ENCODE measurements at places on chromosomes 6 and 20.
A peak's percentile ranks its signal among the peaks of the same experiment; 100 is the strongest.

GRCh38 chr6:149513915-149514314, 29.1 kb upstream of the ZC3H12D start:
- no peak for DNase-seq

DNA sequence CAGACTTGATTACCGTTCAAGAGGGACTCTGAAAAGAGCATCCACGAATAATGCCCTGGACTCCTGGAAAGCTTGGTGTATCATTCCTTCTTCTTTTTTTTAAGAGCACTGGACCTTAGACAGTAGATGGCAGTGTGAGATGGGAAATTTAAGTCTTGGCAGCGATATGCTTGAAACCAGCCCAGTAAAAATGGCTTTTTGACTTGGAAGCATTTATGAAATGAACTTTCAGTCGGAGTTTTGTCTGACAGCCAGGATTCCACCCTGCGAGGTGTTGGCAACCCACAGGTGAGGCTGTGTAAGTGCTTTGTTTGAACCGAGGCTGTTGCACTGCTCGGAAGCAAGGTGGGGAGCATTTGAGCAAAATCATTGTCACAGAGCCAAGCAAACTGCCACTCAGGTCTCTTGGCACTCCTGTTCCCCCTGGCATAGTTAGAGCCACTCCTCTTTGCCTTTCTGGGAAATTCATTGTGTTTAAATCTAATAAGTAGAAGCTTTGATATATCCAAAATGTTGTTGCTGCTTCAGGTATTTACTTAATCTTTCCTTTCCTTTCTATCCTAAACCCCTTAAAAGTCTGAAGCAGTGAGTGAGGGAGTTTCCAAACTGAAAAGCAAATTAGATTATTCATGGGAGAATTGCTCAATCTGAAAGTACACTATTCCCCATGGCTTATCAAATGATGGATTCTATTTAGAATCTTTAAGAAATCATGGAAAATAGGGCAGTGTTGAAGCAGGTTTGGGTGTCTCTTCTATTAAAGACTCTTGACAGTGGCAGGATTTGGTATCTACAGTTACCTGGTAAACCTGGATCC, 272.8 kb upstream of the SLC35B3 start:
- peak; percentile 28 for DNase-seq

GRCh38 chr20:58017970-58018530, 210.4 kb downstream of the ANKRD60 start:
- no peak for DNase-seq

GRCh38 chr6:155943635-155944034, 488.0 kb upstream of the NOX3 start:
- DNase-seq: no peak

GRCh38 chr20:3753098-3753497, 14.5 kb downstream of the ADISSP start:
- peak; percentile 55 for DNase-seq

DNA sequence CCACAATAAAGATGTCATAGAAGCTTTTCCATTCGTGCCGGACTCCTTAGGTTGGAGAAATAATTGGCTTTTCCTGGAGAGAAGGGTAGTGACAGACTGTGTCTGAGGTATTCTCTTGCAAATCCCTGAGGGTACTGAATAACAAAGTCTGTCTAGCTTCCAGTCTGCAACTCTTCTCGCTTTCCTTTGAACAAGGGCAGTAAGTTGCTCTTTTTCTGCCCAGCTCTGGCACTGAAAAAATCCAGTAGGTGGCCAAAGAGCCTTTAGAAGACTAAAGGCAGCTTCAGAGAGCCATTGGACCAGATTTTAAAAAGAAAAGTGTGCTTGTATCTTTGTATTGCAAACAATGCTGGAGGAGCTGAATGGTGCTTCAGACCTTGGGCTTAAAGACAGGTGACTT, 20.7 kb upstream of the RREB1 start:
- peak; percentile 29 for DNase-seq

DNA sequence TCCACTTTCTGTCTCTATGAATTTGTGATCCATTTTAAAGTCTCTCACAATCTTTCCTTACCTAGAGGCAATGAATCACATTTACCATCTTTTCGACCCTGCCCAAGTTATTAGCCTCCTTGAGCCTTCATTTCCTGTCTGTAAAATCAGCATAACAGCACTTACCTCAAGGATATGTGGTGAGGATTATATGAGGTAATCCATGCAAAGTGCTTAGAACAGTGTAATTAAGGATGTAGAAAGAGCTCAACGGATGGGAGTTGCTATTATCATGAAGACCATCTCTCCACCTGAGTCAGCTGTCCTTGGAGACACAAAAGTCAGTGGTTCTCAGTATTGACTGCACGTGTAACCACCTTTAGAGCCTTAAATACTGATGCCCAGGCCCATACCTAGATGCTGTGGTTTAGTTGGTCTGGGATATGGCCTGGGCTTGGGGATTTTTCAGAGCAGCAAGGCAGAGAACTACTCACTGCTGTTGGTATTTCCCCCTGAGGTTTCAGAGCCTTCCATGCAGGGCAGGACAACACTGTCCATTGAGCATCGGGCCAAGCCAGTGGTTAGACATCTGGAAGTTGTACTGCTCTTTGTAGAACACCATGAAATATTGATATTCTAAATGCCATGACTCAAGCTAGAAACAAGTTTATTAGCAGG, 55.8 kb downstream of the LYRM2 start:
- DNase-seq: no peak

- DNase-seq: peak; percentile 55
These were observed 38.0 kb downstream of the TNFAIP3 start for GRCh38 chr6:137904822-137905617.

- DNase-seq: no peak
These were observed 2.1 kb upstream of the TMX4 start for GRCh38 chr20:8021541-8022269.

DNA sequence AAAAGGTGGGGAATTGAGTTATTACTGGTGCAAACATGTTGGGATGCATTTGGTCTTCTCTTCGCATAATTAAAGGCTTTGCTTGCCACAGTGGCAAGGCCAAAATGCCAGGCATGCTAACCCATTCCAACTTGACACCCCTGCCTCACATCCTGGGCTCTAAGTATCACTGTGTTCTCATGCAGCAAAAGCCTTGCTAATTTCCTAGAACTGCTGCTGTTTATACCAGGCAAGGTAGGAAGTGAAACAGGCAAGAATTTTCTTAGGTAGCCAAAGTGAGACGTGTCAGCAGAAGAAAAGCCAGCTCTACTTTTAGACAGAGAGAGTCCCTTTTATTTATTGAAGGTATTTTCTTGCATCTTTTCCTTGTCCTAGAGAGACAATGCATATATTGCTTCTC, 41.2 kb downstream of the LYRM2 start:
- DNase-seq: no peak

DNA sequence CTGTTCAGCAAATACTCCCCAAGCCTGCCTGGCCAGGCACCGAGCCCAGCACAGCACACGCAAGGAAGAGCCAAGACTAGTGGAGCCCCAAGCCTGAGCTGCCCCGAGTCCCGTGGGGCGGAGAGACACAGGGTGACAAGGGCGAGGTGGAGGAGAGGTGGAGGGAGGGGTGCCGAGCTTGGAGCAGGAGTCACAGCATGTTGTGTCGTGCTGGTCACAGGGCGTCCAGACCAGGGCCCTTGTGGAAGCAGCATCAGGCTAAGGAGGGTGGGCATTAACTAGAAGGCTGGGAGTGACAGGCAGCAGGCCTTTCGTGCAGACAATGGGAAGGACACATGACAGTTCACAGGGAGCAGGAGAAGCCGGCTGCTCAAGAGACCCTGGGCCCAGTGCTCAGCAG, 391.6 kb downstream of the TAF4 start:
- no peak for DNase-seq

DNA sequence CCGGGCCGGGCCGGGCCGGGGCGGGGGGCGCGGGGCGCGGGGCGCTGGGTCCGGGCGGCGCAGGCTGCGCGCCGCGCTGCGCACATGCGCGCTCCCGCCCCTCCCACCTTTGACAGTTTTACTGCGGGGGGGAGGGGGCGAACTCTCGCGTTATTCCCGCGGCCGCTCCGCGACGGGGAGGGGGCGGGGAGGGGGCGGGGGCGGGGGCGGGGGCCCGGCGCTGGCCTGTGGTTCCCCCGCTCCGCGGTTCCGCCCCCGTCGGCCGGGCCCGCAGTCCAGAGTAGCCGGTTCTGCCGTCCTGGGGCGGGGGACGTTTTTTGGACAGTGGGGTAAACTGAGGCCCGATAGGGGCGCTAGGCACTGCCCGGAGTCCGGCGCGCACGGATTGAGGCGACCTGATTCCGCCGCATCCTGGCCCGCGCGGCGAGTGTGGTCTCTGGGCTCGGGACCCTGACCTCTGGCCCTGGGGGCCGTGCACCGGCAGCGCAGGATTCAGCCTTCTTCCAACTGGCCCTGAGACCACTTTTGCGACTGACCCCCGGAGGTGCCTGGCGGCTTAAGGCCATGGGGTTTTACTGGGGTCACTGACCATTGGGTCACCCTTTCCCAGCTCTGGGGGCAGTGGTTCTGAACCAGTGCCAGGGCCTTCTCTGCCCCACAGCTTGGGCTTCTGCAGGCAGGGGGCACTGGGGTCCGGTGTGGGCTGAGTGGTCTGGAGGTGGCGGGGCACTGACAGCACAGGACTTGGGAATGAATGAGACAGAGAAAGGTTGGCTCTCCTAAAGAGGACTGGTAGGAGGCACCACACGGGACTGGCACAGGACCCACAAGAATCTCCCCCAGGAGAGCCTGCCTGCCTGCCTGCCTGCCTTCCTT, at the start of gene ZNF512B:
Gene ZNF512B, minus strand, starts transcription at position 93 of the 876 bp plus-strand sequence. CDS start 1,980 bp downstream, outside the sequence.
- DNase-seq: peak; percentile 67

DNA sequence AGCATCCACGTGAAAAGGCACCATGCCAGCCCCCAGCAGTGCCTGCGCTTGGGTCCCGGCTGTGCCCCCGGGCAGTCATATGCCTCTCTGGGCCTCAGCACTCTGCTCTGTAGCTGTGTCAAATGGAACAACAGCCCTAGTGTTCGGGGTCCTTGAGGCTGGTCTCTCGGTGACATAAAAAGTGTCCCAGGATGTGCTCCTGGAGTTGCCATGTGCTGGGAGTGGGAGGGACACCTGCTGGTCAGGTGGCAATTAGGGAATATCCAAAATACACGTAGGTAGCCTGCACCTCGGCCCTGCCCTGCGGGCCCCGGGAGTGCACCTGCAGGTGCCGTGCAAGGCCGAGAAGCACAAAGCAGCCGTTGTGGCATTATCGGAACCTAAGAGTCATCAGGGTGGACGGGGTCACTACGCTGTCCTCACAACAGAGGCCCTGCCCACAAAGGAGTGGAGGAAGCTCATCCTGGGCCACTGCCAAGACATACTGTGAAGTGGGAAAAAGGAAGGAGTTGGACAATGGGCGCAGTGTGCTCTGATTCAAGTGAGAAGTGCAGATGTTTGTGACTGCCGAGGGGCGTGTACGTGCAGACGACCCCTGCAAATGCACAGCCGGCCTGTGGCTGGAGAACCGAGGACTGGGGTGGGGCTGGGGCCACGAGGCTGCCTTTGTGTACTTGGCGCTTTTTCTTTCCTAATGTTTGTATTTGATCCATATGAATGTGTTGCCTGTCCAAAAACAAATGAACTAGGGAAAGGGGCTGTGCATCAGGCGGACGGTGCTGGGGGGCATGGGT, 24.6 kb downstream of the SLCO4A1 start:
- no peak for DNase-seq

GRCh38 chr20:55555075-55555650, 450.2 kb downstream of the CBLN4 start:
- no peak for DNase-seq

DNA sequence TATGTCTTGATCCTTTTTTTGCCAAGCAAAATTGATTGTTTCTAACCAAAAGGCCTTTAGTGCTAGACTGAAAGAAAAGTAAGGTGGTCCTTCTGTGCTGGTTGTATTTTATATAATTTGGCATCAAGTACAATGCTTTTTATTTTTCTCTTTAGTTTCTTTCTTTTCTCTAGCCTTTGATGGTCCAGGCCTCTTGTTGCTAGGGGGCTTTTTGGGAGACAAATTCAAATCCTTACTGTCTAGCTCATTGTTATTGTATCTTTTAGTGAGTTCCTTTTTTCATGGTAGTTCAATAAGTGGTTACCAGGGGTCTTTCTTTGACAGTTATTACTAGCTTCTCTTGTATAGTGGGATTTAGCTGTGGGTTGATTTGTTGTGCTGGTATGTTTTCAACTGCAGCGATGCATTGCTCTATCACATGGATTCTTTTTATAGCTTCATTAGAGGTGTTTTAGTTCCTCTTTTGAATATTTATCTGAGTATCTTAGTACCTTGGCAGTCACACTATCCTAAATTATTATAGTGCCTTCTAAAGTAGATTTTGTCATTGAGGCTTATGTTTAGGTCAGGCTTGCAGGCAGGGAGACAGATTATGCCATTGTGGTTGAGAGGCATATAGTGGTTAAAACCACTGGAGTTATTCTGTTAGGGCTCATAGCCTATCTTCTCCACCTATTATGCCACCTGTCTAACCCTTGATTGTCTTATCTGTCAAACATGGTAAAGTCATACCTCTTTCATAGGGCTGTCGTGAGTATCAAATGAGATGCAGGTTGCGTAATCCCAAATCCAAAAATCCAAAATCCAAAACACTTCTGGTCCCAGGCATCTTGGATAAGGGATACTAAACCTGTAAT, 49.5 kb downstream of the KCNS1 start:
- no peak for DNase-seq

- DNase-seq: peak; percentile 55
These were observed 158.4 kb downstream of the GPX5 start for GRCh38 chr6:28683945-28684538.

- peak; percentile 46 for DNase-seq
These were observed 79.3 kb upstream of the AGPAT4 start for GRCh38 chr6:161353208-161353613.

DNA sequence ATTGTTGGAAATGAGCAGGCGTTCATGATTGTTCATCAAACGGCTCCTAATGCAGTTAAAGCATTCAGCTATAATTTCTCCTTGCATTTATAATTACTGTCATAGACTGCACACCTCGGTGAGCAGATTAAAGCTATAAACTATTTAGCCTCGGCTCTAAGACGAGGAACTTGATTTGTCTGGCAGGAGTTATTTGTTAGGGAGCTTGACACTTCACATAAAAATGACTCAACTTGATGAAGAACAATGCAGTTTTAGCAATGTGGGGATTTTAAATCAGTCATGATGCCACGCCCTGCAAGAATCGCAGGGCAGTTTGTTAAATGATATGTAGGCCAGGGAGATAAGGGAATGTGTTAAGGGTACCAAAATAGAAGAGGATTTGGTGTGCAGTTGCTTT, 290.2 kb downstream of the TSHZ2 start:
- no peak for DNase-seq

GRCh38 chr6:149499066-149499465, 14.3 kb upstream of the ZC3H12D start:
- no peak for DNase-seq

GRCh38 chr6:170031684-170032121, 259.2 kb downstream of the DLL1 start:
- no peak for DNase-seq

DNA sequence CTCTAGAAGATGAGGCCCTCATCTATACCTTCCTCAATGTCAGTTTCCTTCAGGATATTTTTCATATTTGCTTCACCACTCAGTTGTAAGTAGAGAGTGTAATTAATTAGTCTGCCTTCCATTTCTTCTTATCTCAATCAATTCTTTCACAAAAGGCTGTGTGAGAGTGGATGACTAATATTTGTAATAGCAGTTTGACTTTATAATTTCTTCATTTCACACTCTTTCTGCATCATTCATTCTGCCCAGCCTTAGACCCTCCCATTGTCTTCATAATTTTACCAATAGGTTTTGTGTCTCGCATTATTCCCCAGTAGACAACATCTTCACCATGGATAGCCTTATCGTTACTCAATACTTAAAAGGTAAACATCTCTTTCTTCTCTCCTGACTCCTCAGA, 1239.3 kb upstream of the MAP3K7 start:
- DNase-seq: no peak

Measured in ACHN (cell line).